Esophagus squamous epithelium (tissue), 5 donors: ENCODE measurements at places on chromosomes 5 and 9.

DNA sequence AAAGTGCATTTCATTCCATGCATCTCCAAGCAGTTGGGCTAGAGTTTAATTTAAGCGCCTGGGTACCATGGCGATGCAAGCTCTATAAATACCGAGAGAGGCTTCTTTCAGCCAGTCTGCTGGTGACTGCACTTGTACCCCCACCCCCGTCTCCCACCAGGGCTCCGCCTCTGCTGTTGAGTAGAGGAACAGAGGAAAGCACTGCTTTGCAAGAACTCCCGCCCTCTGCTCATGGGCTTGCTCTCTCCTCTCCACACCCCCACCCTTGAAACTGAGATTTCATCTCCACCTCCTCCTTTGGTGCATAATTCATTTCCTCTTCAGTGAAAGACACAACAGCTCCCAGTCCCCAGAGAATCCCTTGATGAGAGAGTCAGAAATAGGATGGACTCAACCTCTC, 5.1 kb upstream of the WWC1 start:
- DNase-seq: no peak

- no peak for DNase-seq
Measured at GRCh38 chr5:154647114-154647760, 107.9 kb upstream of the LARP1 start.

GRCh38 chr9:76810377-76810957, 46.2 kb downstream of the PCA3 start:
- no peak for DNase-seq

DNA sequence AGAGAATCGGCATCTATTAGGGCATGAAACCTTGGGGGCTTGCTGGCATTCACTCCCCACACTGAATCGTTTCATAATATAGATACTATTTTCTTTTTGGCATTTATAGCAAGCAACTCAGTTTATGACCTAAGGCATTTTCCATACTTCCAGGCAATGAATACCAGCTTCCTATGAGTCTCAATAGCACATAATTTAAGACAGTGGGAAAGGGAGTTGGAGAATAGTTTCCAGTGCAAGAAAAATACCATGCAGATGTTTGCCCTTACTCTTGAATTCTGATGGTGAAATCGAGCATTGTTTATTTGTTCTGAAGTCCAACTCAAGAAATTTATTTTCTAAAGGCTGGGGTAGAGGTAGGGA, 175.8 kb upstream of the KLF9 start:
- DNase-seq: no peak

GRCh38 chr5:76851728-76852369, 2.0 kb downstream of the S100Z start:
- DNase-seq: no peak

- DNase-seq: no peak
Measured at GRCh38 chr9:134795446-134795845, 85.2 kb upstream of the FCN2 start.
